A549 (cell line): ENCODE measurements at places on chromosomes 2 and 18. TPM values are rescaled to one million over a fixed set of nuclear protein-coding genes. Genes with fewer than 3 reads are reported as not detected.

DNA sequence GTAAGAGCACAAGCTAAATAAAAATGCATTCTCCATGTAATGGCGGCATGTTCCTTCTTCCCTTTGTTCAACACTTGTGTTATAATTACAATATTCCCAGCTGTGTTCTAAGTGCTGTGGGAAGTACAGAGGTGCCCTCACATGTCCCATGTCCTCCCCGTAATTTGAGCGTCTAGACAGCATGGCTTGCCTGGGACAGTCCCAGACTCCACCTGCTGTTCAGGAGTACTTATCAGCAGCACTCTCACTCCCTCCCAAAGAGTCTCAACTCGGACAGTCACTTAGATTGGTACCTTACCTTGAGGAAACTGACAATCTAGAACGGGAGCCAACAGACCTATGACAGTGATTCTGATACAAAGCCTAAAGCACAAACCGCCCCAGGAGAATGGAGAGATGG lies 370.5 kb downstream of the EIPR1 start:
- no peak for DNase-seq

The TNS1 gene
- 7.7 to 11.4 TPM (median 10.6 TPM) in 3 replicates for polyA plus RNA-seq

GRCh38 chr2:218125626-218126080 lies at the start of gene CXCR2:
Gene CXCR2, plus strand, starts transcription at chr2:218126028. Its CDS starts 8,774 bp downstream, at chr2:218134802.
- DNase-seq: no peak

The CRYBA2 gene
- not detected in 3 replicates for polyA plus RNA-seq

The PMAIP1 gene
- polyA plus RNA-seq: 9.7 to 10.6 TPM (median 9.7 TPM) in 3 replicates

DNA sequence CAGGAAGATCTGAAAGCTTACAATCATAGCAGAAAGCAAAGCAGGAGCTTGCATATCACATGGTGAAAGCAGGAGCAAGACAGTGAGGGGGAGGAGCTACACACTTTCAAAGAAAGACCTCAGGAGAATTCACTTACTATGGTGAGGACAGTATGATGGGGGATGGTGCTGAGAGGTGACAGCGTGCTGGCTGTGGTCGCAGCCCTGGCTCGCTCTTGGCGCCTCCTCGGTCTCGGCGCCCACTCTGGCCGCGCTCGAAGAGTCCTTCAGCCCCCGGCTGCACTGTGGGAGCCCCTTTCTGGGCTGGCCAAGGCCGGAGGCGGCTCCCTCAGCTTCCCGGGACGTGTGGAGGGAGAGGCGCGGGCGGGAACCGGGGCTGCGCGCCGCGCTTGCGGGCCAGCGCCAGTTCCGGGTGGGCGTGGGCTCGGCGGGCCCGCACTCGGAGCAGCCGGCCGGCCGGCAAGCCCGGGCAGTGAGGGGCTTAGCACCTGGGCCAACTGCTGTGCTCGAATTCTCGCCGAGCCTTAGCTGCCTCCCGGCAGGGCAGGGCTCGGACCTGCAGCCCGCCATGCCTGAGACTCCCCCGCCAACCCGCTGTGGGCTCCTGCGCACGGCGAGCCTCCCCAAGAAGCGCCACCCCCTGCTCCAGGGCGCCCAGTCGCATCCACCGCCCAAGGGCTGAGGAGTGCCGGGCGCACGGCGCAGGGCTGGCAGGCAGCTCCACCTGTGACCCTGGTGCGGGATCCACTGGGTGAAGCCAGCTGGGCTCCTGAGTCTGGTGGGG lies 131.9 kb upstream of the SPATS2L start:
- DNase-seq: no peak

DNA sequence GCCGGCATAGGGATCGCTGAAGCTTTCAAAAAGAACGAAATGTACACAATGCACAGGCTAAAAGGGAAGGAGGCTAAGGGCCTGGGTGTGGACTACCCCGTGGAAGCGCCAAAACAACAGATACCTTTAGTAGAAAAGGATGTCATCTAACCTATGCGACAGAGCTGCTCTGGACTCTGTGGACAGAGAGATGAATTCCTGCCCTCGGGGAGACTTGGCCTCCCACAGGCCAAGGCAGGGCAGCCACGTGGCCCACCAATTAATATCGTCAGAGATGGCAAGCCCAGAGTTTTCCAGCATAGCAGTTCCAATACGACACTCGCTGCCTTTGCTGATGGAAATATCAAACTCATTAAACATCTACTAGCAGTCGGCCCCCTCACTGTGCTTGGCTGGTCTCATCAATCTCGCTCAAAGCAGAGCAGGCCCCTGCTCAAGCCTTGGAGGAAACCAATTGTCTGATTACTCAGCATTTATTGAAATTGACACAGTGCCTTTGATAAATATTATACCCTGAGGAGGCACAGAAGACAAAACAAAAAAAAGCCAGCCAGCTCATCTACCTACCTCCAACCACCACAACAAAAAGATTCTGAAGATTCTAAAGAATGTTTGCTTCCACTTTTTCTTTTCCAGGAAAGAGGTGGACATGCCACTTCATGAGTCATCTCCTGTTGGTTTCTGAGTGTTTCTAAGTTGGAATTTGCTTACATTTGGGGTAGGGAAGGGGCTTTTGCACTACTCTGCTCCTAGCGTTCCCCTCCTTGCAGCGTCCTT lies 79.0 kb upstream of the ACAA2 start:
- no peak for DNase-seq

DNA sequence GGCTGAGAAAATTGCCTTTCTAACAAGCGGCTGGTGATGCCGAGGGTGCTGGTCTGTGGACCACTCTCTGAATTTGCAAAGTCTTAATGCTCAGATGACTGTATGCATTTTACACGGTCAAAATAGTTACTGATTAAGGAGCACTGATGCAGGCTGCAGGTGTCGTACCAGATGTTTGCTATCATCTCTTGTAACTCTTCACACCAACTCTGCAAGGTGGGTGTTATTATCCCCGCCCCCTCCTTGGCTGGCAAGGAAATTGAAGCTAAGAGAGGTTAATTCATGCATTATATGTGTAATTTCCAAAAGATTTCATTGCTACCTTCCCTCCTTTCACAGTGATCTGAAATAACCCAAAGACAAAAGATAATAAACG lies 13.0 kb upstream of the LBH start:
- no peak for DNase-seq

The LYPD6B gene
- not detected in 3 replicates for polyA plus RNA-seq

DNA sequence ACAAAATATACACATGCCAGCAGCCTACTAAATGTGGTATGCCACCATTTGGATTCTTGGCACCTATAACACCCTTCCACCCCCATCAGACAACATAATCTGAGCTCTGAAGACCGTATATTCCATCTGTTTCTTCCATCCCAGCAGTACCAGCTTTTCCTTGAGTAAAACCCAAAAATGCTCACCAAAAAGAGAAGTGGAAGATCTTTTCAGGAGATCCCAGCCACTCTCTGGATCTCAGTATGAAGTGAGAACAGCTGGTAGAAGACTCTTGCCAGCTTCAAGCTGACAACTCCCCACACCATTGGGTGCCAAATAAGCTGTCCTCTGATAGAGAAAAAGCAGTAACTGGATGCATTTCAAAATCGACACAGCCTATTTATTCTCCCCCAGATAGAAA lies 22.6 kb downstream of the REG1B start:
- no peak for DNase-seq

GRCh38 chr18:80006724-80007123 lies 18.4 kb upstream of the TXNL4A start:
- no peak for DNase-seq

DNA sequence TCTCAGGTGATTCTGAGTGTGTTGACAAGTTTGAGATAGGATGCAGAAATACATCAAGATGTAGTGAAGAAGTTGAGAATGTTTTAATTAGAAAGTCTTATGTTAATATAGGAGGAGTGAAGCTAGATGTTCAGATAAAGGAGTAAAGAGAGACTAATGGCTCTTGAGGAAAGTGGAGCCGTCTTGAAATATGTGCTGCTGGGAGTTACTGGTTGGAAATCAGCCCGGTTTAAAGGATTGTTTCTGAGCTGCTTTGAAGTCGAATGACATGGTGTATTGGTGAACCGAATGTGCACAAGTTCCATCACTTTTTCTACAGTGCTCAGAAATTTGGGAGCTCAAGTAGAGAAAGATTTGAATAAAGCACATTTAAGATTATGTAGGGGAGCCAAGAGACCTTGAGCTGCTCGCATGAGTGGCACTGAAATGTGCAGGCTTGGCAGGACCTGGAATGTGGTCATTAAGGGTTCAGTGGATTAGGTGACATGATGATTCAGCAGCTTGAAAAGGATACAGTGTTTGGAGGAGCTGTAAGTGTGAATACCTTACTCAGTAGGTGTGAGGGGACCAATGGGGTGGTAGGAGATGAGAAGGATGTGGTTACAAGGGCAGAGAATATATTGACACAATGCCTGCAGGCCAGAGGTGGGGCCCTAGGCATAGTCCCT lies 68.6 kb downstream of the CAB39 start:
- no peak for DNase-seq

The FRZB gene
- 0.03 to 0.04 TPM in 2 of 3 replicates, not detected in the other for polyA plus RNA-seq

- DNase-seq: no peak
Observed at GRCh38 chr2:39334529-39334928, 90.8 kb upstream of the CDKL4 start.
